ENCODE measurements at places on chromosomes 2 and 18.

DNA sequence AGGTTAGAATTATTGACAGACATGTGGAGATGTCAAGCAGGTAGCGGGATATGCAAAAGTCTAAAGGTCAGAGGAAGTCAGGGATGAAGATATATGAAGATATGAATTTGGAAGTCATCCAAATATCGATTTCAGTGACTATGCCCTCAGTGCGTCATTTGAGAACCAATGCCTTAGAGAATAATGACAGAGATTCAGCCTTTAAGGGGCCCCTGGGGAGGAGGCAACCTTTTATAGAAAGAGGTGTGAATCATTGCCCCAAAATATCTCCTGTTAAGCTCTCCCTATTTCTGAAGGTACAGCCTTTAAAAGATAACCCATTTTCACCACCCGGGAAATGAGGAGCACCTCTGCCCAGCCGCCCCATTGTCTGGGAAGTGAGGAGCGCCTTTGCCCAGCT lies 223.4 kb downstream of the NCKAP5 start:
- DNase-seq: no peak

DNA sequence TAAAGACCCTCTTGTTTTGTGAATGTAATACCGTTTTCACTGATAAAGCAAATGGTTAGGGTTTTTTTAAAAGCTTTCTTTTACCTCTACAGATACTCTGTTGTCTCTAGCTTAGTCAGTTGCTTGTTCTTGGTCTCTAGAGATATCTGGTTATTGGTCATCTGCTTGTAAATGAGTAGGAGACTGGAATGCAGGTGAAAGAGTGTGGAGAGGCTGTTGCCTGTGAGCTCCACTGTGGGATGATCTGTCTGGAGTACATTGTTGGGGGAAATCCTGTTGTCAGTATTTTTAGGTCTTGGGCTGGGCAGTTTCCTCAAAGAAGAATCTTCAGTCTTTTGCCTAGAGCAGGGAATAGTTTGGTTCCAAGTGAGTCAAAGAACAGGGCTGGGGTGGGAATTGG lies 67.7 kb downstream of the SMCHD1 start:
- no peak for DNase-seq

DNA sequence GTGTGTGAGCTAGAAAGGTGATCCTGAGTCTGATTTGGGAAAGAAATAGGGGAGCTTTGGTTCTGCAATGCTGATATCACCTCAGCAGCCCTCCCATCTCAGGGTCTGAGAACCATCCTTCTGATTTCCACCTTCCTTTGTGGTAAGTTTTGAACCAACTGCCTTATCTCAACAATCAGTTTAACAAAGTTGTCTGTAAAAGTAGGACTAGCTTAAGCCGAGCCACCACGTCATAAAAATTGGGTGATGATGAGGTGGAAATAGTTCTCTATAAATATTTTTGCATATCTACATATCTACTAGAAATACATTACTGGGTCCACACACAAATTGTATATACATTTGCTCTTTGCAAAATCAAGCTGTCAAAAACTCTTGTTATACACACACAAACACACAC lies 1.1 kb downstream of the SULT1C4 start:
- no peak for DNase-seq

- DNase-seq: no peak
Observed at GRCh38 chr2:69344305-69344704, 42.7 kb downstream of the GFPT1 start.

DNA sequence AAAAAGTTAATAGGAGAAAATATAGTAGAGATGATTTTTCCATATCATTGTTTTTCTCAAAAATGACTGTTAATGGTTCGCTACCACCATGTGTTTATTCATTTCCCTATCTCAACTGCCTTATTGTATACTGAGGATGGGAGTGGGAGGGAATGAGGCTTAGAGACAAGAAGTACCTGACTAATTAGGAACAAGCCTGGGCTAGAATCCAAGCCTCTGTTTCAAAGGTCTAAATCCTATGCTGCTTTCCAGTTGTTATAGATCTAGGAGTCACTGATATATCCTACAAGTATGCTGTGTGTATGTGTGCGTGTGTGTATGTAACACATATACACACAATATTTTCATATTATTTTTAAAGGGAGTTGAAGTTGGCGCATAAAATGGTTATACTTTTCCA lies 465.9 kb downstream of the EPHA4 start:
- no peak for DNase-seq

Measured in stimulated activated CD8-positive, alpha-beta memory T cell treated with anti-CD3 and anti-CD28 coated beads, Interleukin-15, amount 100 ng/mL, for 1 hour (primary cell).